Aorta (tissue), 5 donors: ENCODE measurements at places on chromosomes 7 and 10. TPM values are rescaled to one million over a fixed set of nuclear protein-coding genes. Genes with fewer than 3 reads are reported as not detected.

DNA sequence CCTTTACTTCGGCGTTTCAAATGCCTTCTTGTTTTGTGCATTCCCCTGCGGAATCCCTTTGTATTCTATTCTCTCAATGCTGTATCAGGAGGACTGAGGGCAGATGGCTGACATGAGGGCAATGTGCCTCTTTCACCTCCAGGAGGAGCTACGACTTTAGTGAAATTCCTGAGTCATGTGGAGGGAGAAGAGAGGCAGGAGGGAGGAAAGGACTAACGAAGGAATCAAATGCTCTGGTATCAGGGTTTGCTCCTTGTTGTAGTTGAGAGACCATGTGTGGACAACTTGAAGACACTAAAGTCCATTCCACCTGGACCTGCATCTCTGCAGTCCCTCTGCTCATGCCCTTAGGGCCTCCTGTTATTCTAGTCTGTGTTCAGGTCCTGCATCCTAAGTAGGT lies 40.2 kb upstream of the PRSS58 start:
- DNase-seq: no peak

DNA sequence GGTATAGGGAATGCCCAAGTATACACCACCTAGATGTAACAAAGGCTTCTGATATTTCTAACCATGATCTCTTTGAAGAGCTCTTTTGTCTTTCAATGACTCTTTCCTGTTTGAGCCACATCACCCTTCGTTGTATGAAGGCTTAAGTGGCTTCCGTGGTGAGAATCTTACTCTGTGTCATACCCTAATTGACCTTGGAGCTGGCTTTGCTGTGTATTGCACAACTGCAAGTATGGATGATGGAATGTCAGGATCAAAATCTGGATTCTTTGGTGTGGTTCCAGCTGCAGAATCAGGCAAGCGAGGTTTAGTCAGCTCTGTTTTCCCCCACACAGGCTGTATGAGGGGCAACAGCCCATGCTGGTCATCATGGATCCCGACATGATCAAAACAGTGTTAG lies 16.0 kb downstream of the CYP3A43 start:
- no peak for DNase-seq

Gene CABCOCO1
- not detected for total RNA-seq

DNA sequence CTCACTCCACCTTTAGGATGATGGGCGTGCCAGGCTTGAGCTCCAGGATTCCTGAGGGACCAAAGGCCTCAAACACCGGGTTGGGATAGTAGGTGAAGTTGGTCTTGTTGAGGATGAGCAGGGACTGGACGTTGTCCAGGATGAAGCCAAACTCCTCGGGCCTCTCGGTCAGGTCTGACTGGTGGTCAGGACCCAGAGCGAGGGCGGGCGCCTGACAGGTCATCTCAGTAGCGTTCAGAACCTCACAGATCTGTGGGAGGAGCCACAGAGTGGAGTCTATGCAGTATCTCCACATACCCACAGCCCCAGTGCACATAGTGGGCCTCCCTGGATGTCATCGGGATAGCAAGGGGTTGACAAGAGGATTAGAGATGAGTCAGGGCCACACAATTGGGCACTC lies 394.9 kb downstream of the PLXNA4 start:
- DNase-seq: no peak

DNA sequence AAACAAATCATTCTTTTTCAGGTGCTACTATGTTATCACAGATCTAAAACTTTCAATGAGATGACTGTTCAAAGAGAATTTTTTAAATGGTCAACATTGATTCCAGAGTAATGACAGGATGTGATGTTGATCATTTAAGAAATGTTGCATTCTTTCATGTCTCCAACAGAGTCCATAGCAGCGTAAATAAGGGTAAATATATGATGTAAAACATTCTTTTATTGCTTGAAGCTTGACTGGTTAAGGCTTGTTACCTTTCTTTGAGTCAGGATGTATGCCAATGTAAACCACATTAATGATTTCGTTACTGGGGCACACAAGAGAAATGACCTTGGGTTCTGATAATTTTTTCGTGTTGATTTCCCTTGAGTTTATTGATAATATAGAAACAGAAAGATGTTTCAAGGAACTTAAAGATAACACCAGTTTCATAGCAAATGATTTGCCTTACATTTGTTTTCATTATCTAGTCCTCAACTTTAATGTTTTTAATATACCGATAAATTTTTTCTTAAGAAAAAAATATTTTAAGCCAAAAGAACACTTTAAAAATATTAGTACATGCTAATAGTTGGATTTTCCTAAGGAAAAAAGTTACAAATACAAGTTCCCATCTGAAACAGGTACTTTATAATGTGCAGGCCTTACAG lies 3.5 kb downstream of the STK17A start:
- DNase-seq: no peak
